CMK (cell line): ENCODE measurements at places on chromosomes 16 and 17.

GRCh38 chr17:4221899-4222659 is 41.7 kb downstream of the ANKFY1 start:
- no peak for DNase-seq

- DNase-seq, result no peak
Observed at GRCh38 chr17:80860101-80860671, 131.5 kb upstream of the CHMP6 start.

DNA sequence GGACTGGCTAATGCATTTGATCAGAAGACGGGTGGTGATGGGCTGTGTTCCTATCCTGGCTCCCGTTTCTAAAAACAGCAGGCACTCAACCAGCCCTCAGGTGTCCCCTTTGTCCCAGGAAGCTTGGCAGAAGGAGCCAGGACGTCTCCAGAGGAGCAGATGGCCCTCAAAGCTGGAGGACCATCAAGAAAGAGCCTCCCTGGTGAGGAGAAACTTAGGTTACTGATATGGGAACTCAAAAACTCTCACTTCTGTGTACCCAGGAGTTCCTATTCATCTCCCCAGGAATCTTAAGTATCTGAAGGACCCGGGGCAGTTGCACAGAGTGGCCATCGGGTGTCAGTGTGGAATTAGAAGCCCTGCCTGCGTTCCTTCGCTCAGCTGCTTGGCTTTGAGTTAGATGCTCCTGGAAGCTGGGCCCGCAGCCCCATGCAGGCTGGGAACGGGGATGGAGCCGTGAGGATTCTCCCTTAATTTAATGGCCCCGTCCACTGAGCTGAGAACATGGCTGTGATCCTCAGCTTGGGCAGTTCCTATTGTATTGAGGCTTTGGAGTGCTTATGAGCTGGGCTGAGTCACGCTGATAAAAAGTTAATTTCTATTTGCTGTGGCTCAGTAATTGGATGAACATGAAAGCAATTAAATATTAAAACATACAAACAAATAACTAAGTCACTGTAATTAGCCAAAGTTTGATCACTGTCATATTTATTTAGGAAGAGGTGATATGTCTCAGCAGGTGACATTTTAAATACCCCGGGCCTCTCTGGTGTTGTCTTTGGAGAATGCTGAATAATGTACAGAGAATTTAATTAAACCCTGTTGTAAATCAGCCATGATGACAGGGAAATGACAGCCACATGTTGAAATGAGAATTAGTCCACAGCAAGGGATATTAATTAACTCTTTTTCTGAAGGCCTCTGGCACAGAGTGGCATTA is 402.1 kb downstream of the SEC14L1 start:
- DNase-seq, result no peak

DNA sequence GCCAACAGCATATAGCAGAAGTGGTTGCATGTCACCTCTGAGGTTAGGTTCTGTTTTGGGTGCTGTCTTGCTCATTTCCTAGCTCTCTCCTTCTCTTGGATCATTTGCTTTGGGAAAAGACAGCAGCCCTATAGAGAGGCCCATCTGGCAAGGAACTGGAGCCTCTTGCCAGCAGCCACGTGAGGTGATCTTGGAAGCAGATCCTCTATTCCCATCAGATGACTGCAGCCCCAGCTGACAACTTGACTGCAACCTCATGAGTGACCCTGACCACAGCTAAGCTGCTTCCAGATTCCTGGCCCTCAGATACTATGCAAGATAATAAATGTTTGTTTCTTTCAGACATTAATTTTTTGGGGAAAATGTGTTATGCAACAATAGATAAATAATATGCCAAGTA is 213.3 kb upstream of the HS3ST4 start:
- DNase-seq, result peak; percentile 9

- peak; percentile 47 for DNase-seq
Observed at GRCh38 chr17:7173687-7174602, 5.2 kb downstream of the ASGR1 start.

DNA sequence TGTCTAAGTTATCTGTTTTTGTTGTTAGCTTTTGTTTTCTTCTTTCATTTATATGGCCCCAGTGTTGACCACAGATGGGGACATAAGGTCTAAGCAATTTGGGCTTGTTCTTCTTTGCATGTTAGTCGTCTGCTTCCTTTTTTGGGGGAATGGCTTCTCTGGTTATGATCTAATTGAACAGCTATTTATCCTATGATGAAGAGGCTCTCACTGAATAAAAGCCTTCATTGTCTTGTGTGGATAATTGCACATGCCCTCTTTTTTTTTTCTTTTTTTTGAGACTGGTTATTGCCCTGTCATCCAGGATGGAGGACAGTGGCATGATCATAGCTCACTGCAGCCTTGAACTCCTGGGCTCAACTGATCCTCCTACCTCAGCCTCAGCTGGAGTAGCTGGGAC is 13.7 kb downstream of the SMARCE1 start:
- no peak for DNase-seq

- peak; percentile 43 for DNase-seq
Observed at GRCh38 chr17:74037320-74037719, 166.2 kb upstream of the RPL38 start.

- no peak for DNase-seq
Observed at GRCh38 chr17:64520359-64520758, 13.6 kb downstream of the CEP95 start.

GRCh38 chr16:1673424-1674151 is 4.5 kb upstream of the JPT2 start:
- no peak for DNase-seq

GRCh38 chr16:10652730-10653590 is 41.8 kb downstream of the TEKT5 start:
- no peak for DNase-seq

GRCh38 chr17:2396568-2397246 is 4.2 kb downstream of the MNT start:
- DNase-seq, result peak; percentile 84

- DNase-seq, result no peak
Observed at GRCh38 chr16:68737046-68737729, at the start of gene CDH1. Gene CDH1, plus strand, starts transcription at chr16:68737292. Its CDS starts 124 bp downstream, at chr16:68737416.

GRCh38 chr16:81445966-81446906 is 1.6 kb downstream of the CMIP start:
- DNase-seq, result no peak

GRCh38 chr16:75114946-75115825 is 1.4 kb downstream of the LDHD start:
- no peak for DNase-seq

DNA sequence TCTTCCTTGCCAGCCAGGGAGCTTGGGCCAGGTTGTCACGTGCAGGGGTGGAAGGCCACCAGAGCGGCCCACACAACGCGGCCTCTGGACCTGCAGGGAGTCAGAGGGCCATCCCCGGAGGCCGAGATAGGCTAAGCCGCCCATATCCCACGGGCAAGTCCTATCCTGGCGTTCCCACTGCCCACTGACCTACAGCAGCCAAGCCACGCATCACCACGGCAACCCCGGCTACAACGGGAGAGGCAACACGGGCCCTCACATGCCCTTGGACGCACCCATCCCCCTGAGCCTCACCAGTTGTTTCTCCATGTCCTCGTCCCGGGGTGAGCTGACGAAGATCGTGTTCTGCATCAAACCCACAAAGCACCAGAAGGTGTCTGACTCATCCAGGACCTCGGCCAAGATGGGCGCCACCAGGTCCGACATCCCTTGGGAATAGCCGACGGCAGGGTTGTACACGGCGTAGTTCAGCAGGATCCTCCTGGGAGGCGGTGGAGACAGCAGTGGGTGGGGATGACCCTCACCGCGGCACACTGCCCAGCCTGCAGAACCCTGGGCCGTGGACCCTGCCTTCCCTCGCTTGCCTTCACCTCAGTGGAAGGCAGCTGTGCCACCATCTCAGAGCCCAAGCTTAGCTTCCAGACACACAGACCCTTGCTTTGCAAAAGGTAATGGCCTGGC is 88.2 kb downstream of the TBC1D16 start:
- no peak for DNase-seq

DNA sequence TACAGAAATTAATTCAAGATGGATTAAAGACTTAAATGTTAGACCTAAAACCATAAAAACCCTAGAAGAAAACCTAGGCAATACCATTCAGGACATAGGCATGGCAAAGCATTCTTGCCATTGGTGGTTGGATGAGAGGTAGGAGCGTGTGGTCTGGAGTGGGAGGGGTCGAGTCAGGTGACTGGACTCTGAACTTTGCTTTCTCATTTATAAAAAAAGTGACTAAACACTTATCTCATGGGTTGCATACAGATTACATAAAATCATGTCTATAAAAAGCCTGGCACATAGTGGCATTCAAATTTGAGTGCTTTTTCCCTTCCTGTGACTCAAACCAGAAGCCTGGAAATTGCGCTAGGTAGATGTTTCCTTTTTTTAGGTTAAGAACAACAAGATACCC is 159.7 kb upstream of the SHISA6 start:
- DNase-seq, result no peak

DNA sequence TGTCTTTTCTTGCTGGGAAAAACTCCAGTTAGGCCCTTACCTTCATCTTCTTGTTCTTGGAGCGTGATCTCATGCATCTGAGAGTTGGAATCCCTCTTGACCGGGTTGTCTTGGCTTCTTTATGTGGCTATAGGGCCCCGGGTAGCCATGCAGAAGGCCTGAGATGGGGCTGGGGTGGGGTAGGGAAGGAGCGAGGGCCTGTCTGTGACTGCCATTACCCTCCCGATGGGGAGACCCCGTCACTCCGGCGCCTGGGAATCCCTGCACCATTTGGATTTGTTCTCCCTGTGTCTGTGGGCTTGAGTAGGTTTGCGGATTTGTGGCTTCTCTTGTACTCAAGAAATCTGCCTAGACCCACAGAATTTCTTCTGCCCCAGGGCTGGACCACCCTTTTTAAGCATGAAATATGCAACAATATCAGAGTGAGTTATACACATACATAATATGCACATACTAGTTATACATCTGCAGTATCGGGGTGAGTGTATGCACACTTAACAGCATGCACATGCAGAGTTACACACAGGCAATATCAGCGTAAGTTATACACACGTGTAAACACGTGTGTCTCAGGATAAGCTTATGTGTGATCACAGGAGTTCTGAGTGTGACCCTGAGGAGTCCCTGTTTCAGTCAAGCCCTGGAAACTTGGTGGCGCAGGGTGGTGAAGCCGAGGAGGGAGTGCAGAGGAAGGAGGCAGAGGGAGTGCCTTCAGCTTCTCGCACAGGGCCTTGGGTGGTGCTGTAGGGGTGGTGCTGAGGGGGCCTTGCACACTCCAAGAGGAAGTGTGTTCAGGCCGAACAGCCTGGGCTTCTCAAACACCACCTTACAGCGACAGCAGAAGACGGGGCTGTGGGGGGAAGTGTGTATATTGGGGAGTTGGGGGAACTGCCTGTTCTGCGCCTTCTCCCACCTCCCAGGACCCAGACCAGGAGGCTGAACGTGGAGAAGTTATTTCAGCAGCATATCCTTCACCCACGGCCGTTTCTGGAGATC is 18.5 kb downstream of the CCDC42 start:
- no peak for DNase-seq

DNA sequence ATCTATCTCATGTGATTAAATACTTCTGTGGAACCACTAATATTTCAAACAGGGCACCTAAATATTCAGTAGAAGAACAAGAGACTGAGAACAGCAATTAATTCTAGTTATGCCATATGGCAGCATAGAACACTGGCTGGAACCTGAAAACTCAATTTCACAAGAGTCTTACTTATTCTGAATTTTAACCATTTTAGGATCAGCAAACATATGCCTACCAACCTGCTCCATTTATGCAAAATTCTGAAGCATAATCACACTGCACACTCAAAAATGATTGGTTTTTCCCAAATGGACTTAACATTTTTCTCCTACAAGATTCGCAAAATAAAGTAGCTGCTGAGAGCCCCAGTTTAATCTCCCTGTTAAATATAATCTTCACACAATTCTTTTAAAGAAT is 43.2 kb downstream of the SKAP1 start:
- DNase-seq, result no peak

- no peak for DNase-seq
Observed at GRCh38 chr16:57043248-57043647, 49.1 kb upstream of the CPNE2 start.

DNA sequence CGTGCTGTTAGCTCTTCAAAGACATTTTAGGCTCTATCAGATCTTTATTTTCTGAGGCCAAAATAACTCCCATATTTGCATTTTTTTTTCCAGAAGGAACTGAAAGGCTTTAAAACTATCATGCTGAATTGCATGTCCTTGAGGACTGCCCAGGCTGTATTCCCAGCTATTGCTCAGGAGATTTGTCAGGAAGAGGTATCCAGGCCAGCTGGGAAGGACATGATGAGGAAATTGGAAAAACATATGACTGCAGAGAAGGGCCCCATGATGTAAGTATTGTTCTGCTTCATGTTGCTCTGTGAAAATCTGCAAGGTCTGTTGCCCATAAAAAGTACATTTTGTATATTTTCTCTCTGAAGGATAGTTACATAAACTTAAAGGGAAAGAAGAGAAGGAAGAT is 5.7 kb downstream of the CDC6 start:
- DNase-seq, result no peak

- no peak for DNase-seq
Observed at GRCh38 chr17:79027925-79028491, 4.0 kb downstream of the C1QTNF1 start.

DNA sequence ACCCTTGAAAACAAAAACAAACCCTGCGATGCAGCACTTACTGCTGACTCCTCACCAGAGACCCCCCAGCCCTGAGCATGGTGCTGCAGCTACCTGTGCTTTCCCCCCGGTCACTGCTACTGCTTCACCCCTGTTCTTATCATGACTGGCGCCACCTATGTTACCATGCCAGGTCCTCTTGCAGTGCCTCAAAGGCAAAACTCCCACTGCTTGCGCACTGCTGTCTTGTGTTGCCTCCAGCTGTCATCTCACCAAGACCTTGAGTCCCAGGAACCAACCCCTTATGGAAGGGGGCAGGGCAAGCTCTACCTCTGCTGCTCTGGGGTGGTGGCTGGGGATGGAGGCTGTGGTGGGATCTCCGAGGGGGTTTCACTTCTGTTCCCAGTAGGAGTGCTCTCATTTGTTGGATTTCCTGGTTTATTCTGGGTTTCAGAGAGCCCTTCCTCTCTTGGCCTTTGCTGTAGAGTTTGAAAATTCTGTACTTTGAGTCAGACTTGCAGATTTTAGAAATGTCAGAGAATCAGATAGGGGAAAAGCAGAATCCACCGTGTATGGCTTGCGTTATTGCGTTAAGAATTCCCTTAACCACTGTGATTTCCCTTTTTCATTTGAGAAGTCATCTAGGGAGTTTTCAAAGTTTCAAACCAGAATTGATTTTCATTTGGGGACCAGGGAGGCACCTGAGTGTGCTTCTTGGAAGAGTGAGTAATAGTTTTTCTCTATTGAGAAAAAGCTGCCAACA is 96.6 kb downstream of the SPECC1 start:
- DNase-seq, result no peak

DNA sequence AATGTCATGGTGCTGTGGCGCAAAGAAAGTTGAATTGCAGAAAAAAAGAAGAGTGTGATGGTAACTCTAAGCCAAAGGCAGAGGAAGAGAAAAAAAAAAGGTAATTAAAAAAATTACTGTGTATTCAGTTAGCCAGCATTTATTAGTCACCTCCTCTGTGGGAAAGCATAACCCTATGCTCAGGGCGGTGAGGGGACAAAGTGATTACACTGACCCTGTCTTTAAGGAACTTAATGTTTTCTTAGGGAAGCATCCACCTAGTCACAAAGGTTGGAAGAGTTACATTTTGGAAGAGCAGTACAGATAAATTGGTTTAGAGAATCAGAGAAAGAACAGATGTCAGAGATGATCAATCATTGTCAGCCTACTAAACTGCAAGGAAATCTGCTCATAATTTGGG is 410.3 kb downstream of the CDH11 start:
- DNase-seq, result no peak
